Smooth muscle cell of the brain vasculature (primary cell): ENCODE measurements at places on chromosomes 16 and 17.

DNA sequence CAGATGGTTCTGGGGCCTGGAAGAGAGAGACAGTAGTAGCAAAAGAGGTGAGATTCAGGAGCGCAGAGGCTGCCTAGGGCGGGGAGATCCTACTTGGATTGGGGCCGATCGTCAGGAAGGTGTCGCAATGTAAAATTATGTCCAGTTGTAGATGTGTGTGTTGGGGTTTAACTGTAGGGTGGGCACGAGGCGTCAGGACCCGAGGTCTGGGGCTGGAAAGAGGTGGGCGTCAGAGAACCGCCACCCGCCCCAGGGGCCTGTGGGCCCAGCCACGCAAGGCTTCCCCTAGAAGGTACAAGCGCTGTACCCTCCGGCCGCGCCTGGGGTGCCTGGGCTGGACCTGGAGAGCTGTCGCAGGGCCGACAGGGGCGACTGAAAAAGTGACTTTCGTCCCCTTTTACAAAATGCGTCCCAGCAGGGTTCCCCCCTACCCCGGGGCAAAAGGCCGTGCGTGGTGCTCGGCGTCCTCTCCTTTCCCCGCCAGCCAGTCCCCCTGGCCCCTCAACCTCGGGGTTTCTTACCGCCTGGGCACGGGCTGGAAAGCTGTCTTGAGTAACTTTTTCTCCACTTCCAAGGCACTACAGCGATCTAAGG, 2.8 kb downstream of the IRX3 start:
- DNase-seq, result no peak

GRCh38 chr17:3738562-3739295, 15.0 kb downstream of the HASPIN start:
- DNase-seq, result no peak

GRCh38 chr17:65039336-65039988, 17.1 kb downstream of the GNA13 start:
- no peak for DNase-seq

DNA sequence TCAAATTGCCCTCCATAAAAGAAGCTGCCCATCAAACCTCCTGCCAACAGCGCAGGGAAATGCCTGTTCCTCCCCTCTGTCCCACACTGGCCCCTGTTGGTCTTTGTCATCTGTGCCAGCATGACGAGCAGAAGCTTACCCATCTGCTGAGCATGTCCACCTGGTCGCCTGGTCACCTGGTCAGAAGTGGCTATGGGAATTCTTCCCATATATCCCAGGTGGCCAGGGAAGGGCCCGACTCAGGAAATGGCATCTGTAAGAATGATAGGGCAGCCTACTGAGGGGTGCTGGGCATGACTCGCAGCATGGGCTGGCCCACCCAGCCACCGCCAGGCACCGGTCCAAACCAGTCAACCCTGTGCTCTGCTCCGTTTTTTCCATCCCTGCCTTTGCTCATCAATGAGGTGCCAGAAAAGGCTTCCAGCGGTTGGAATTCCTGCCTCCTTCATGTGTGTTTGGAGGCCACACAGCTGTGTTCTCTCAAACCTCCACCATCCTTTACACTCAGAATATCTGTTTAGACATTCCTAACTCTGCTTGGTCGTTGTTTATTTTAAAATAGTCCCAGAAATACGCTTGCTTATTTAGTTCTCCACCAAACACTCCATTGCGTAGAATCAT, 145.2 kb downstream of the CLEC16A start:
- DNase-seq, result no peak

DNA sequence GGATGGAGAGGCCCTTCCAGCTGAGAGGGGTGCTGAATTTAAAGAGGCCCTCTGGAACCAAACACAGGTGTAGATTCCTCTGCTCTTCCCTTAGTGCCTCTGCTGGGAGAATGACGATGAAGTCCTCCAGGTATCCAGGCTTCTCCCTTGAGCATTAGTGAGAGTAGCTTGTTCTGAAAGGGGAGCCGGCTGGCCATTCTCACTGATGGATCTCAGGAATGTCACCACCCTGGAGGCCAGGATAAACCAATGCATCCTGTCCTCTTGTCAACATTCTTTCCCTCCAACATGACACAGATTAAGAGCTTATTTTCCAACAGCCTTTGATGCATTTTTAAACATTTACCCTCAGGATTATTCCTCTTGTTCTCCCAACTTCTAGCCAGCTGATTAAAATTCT, 325.5 kb downstream of the CA10 start:
- no peak for DNase-seq

DNA sequence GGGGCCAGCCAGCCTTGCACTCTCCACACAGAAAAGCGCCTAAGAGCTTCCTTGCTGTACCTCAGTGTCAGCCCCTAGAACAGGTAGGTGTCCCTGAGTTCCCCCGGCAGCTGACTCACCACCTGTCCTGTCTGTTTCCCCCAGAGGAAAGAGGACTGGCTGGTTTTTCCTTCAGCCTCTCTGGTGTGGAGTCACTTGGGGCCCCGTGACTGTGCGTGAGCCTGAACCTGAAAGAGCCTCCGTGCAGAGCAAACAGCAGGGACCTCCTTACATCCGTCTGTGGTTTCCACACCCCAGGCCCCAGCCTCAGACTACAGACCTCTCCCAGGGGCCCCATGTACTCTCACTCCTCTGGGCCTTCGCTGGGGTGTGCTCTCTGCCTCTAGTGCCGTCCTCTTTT, 87.8 kb downstream of the GNAO1 start:
- no peak for DNase-seq

DNA sequence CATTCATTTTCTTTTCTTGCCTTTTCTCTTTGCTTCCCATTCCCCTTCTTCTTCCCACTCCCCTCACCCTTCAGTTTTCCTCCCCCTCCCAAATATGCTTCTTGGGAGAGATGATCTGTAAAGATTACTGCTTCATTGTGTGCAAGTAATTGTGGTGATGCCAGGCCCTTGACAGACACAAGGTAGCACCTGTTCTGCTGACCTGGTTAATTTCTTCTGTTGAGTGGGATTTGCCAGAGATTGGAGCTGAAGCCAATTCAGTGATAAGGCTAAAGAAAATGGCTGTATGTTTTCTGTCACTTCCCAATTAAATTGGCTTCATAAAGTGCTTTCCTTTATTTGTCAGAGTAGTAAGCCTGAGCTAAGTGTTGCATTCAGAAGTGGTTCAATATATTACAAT, 44.5 kb downstream of the AATF start:
- no peak for DNase-seq
